ENCODE measurements at places on chromosomes 3 and 15. TPM values are rescaled to one million over a fixed set of nuclear protein-coding genes. Genes with fewer than 3 reads are reported as not detected.

DNA sequence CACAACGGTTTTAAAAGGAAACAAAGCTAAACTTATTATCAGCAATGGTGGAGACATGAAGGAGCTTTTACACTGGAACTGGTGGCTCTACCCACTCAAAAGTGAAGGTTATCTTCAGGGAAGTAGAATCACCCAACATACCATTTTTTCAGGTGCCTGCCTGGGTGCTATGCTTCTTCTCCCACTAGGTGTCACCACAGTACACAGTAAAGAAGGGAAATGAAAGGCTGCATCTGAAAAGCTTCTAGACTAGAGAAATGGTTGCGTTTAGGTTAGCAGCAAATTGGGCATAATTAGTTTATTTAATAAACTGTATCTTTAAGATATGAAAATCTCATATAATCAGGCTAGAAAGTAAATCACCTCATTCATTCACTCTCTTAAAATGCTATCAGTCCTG lies 47.0 kb upstream of the SELENOK start:
- DNase-seq = no peak

DNA sequence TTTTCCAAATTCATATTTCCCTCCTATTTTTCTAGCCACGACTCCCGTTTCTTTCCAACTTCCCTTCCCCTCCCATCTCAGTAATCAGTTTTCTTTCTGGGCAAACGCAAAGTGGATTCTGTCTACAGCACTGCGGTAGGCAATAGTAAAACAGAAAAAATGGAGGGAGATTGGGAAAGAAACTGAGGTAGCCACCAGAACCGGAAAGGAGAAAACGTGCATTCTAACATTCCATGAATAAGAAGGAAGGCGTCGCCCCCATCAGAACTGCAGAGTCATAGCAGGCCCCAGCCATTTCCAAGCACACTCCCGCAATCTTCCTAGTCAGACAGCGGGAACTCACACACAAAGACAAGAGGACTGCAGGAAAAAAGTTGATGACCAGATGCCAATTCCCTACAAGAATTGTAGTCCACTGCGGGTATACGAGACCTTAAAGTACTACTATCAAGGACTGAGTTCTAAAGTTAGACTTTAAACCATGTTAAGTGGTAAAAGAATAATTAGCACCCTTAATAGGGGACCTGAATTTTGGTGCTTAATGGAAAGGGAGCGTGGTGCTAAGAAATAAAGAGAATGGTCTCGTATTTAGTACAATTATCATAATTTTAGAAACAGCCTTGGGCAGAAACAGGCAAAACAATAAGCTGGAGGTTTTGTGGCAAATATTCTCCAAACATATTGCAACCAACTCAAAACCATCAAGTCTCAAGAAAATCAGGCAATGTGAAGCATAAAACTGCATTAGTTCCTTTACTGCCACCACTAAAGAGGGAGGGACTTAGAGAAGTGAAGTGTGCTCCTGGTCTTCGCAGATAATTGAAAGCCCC lies 1.4 kb downstream of the PFN2 start:
- DNase-seq = peak; percentile 45

- DNase-seq = no peak
Measured at GRCh38 chr3:149767720-149768119, 15.4 kb upstream of the COMMD2 start.

GRCh38 chr3:125186800-125187598 lies 25.5 kb downstream of the SLC12A8 start:
- no peak for DNase-seq

DNA sequence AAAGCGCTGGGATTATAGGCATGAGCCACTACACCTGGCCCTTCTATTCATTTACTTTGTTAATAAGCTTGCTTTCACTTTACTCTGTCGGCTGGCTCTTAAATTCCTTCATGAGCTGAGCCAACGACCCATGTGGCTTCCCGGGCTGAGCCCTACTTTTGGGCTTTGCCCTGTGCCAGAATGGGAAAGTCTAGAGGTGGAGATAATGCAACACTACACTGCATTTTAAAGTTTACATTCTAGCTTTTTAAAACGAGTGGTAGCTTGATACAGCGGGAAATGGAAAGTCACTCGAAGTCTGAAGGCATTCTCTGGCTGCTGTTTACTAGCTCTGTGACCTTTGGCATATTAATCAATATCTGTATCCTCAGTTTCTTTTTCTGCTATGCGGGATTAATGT lies 49.0 kb upstream of the ZNF280D start:
- no peak for DNase-seq

The MEGF11 gene
- not detected for total RNA-seq

The EPHA6 gene
- 0.58 TPM for total RNA-seq
